ENCODE measurements at places on chromosomes 2 and 18.

GRCh38 chr2:206062724-206063123 is 23.2 kb downstream of the INO80D start:
- no peak for DNase-seq

DNA sequence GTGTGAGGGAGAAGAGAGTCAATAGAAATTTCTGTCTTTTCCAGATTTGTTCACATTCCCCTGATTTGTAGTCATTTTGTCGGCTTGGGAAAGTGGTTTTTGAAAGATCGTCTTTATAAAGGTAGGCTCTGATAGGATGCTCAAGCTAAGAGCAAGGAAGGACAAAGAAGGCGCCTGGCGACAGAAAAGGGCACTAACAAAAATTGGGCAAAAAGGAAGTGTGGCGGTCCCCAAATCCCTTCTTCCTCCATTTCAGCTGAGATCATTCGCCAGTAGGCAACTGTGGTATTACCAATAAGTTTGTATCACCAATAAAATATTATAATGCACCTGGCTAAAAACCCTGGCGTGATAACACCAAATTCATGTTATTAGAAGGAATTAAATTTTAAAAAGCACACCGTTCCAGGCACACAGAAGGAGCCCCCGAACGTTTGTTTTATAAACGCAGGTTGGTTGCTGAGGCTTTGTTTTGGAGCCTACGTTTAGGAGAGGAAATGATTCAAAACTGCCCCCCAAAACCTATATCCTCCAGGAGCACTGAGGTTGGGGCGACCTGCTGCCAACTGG is 756 bp upstream of the PTPN4 start:
- DNase-seq = no peak

GRCh38 chr2:202104286-202104870 is 31.3 kb downstream of the KIAA2012 start:
- no peak for DNase-seq

- DNase-seq = no peak
These were observed 37.4 kb downstream of the MRPL44 start for GRCh38 chr2:223994562-223995162.

GRCh38 chr2:240438810-240439697 is 3.6 kb downstream of the GPC1 start:
- no peak for DNase-seq

- no peak for DNase-seq
These were observed 117.9 kb downstream of the PPP1R1C start for GRCh38 chr2:182103526-182103925.

DNA sequence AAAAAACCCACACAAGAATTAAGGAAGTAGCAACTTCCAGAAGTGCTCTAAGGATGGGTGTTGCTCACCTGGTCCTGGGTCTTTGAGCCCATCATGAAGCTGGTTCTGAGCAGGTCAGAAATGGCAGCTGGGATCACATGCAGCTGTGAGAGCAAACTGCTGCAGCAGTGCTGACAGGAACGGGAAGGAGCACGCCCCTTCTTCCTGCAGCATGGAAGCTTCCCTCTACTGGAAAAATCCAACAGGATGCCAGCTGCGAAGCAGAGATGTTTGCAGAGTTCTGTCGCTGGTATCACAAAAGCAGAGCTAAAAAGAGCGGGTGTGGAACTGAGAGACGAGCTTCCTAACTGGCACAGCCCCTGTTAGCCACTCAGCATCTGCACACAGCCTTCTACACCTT is 33.7 kb downstream of the EIF4E2 start:
- DNase-seq = no peak

GRCh38 chr2:990970-991369 is 40.3 kb downstream of the SNTG2 start:
- DNase-seq = no peak

Measured in T follicular helper cell (primary cell).